ENCODE measurements at places on chromosomes 12 and 14.

DNA sequence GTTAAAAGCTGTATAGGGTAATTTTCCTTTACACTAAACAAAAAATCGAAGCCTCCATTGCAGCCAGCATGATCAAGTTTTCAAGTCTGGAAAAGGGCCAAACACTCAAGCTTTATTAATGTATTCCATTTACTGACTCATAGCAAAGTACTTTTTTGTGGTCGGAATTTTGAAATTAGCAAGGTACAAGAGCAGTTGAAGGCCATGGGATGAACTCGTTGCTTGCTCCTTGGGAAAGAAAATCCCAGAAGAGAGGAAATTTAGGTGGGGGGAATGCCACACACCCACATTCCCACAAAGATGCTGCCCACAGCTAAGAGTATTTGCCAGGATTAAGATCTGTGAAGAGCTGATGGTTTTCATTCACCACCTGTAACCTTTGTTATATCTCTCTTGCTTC, 333.7 kb downstream of the EGLN3 start:
- DNase-seq, result no peak

- DNase-seq, result no peak
Measured at GRCh38 chr12:94563286-94563685, 87.1 kb downstream of the TMCC3 start.

GRCh38 chr12:66497008-66497897, 181.6 kb downstream of the GRIP1 start:
- DNase-seq, result no peak

DNA sequence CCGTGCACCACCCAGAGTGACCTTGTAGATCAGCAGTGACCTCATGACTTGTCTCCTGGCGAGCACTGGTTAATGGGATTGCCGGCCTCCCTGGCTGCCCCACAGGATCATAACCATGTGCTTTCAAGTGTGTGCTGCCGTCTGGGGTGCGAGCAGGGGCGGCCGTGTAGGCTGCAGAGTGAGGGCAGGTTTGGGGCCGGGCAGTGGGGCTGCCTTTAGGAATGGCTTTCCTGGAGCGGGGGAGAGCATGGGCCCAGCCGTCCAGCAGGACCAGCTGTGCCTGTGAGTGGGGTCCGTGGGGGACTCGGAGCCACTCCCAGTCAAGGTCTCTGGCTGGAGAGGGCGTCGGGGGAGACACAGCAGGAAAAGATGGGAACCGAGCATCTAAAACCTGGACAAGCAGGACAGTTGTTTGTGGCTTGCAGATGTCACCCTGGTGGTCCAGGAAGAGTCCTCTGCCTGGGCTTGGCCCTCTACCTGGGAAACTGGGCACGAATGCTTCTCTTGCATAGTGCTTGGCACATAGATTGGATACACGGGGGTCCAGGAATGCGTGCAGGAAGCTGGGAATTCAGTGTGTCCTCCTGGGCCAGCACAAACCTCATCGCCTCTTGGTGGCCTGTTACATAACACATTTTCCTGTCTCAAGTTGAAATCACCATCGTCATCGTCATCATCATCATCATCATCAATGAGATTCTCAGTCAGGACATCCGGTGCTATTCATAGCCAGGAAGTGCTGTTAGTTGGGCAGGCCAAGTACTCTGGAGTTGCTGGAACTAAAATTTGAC, 96.0 kb downstream of the ADGRD1 start:
- no peak for DNase-seq

- no peak for DNase-seq
Measured at GRCh38 chr12:38880288-38880687, 25.1 kb downstream of the CPNE8 start.

DNA sequence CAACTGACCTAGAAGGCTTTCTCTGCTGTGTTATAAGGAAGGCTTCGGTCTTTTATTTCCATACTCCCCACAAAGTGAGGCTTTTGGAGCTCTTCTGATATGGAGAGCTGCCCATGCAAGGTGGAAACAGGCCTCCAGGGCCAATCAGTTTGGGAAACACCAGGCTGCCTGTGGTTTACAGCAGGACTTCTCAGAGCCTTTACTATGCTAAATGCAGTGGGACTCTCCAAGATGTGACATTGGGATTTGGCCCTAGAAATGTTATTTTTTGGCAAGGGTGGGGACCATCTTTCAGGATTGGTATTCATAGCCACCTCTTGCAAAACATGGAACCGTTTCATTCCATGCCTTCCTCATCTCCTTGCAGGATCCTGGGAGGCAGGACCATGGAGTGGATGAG, 3.7 kb downstream of the ACACB start:
- no peak for DNase-seq

GRCh38 chr14:56989359-56989758, 179.1 kb upstream of the OTX2 start:
- no peak for DNase-seq

GRCh38 chr12:85951823-85952222, 77.7 kb downstream of the NTS start:
- DNase-seq, result no peak

DNA sequence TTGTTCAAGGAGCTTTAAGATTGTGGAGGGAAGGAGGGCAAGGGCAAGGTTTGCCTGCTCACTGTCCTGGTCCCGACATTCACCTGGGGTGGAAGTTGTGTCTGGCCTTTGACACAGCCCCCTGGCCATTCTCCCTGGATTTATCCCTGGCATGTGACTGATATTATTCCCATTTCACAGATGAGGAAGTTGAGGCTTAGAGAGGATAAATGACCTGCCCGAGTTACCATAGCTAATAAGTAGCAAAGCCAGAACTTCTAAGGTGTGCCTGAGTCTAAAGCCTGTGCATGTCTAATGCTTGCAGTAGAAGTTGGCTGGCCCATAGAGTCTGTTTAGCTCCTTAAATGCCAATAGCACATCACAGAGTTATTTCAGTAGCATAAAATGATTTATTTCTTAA, 720 bp upstream of the FGF6 start:
- no peak for DNase-seq

DNA sequence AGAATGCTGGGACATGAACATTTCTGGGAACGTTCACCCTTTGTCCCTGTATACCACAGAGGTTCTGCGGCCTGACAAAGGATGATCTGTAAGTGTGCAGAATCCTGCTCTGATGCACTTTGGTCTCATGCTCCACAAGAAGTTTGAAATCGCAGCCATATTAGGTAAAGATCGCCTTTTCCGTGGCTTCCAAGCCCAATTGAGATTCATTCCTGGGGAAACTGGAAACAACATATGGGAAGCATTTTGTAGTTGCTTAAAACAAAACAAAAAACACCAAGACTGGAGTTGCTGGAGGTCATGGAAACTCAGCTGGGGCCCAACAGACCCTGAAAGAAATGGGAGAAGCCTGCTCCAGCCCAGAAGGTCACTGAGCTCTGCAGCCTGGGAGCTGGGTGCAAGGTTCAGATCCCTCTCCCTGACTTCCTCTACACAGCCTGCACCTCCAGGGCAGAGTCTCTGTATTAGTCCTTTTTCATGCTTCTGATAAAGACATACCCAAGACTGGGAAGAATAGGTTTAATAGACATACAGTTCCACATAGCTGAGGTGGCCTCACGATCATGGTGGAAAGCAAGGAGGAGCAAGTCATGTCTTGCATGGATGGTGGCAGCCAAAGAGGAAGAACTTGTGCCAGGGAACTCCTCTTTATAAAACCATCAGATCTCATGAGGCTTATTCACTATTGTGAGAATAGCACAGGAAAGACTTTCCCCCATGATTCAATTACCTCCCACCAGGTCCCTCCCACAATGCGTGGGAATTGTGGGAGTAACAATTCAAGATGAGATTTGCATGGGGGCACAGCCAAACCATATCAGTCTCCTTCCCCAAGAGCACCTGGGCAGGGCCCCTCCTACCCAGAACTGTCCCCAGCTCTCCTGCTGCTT, 60.8 kb upstream of the CHGA start:
- DNase-seq, result no peak

DNA sequence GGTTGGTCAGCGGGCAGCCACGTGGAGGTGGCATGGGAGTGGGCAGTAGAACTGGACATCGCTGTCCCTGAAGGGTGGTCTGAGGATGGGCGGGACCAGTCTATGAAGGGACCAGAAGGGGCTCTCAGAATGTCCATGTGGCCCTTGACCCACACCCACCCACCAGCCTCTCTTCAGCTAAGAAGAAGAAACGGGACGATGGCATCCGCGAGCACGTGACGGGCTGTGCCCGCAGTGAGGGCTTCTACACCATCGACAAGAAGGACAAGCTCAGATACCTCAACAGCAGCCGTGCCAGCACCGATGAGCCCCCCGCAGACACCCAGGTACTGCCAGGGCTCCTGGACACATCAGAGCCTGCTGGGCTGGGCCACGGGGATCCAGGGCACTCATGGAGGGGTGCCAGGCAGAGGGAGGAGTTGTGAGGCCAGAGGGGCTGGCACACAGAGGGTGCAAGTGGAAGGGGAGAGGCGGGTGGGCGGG, 21.3 kb downstream of the SETD1B start:
- no peak for DNase-seq

DNA sequence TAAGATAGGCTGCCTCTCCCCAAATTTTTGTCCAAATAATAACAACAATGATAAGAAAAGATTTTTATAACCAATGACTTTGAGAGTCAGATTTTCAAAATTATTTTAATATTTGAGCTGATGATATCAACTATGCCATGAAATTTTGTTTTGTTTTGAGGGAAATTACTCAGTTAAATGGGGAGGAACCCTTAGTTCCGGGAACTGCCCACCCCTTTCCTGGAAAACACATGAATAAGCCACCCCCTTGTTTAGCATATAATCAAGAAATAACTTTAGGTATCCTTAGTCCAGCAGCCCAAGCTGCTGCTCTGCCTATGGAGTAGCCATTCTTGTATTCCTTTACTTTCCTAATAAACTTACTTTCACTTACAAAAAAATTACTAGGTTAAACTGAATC, 61.4 kb downstream of the HMGA2 start:
- DNase-seq, result no peak

DNA sequence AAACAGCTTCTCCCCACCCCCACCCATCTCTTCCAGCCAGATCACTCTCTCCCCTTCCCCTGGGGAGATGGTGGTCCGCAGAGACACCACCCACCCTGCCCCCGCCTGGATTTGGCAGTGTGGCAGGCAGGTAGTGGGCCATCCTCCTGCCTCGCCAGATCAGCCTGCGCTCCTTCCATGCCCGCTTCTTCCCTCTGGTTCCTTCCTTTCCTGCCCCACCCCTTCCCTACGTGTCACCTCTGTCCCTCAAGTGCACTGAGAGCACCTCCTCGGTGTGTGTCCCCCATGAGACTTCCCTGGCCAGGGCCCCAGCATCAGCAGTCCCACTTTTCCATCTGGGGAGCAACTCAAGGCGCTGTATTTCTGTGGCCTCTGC, 632 bp downstream of the NYNRIN start:
- no peak for DNase-seq

DNA sequence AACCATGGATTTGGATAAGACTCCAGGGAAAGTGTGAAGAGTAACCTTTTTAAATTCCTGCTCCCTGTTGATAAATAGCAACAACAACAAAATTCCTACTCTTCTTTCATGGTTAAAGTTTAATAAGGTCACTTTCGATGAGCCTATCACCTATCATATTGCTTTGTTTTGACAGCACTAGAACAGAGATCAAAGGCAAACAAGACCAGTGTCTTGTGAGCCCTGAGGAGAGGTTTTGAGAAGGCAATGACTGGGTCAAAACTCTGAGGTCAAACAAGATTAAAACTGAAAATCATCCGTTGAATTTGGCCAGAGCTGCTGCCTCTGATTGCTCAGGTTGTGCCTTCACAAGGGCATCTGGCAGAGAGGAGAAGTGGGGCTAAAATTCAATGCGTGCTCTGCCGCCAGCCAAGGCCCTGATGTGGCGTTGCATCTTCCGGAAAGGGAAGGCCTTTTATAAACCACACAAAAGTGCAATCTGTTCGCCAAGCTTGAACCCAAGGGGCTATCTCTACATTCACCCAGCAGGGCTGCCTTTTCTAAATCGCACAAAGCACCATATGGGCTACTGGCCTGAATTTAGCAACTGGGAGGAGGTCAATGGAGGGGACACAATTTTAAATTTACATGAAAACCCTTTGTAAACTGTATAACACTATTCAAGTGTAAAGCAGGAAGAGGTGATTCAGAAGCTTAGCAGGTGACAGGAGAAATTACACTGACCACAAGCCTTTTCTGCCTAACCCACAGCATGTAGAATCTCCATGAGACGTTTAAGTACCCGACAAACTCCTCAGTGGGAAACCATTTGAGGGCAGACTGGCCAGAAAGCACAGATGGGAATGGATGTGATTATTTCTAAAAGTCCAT, 140.8 kb downstream of the DAD1 start:
- DNase-seq, result no peak

GRCh38 chr12:98291828-98292227, 223.6 kb upstream of the TMPO start:
- DNase-seq, result no peak

DNA sequence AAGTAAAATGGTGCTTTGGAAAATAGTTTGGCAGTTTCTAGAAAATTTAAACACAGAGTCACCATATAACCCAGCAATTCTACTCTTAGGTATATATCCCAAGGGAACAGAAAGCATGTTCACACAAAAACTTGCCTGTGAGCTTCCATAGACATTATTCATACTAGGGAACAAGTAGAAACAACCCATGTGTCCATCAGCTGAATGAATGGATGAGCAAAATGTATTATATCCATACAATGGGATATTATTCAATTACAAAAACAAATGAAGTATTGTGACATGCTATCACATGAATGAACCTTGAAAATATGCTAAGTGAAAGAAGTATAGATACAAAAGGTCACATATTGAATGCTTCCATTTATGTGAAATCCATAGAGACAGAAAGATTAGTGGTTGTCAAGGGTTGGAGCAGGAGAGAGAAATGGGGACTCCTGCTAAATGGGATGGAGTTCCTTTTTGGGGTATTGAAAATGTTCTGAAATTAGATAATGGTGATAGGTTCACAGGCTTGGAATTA, 7.9 kb downstream of the SLC10A1 start:
- DNase-seq, result no peak

DNA sequence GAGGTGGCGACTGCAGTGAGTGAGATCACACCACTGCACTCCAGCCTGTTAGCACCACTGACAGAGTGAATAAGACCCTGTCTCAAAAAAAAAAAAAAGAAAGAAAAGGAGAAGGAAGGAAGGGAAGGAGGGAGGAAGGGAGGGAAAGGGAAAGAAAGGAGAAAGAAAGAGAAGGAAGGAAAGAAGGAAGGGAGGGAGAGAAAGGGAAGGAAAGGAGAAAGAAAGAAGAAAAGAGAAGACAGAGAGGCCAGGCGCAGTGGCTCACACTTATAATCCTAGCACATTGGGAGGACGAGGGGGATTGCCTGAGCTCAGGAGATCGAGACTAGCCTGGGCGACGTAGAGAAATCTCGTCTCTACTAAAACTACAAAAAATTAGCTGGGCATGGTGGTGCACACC, 13.2 kb downstream of the DCAF5 start:
- no peak for DNase-seq

DNA sequence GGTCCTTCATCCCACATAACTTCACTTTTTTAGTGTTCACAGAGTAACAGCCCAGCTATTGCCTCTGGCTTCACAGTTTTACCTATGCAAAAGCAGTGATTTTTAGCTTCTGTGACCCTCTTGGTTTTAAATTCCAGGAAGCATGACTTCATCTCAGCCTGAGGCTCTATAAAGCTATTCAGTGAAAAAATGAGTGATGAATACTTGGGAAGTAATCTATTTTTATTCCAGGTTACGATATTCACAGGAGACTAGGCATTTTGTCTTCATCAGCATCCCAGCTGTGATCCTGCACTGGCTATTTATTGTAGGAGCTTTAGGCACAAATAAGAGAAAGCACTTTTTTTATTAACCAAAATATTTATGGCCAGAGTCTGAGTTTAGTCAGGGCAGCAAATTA, 164.8 kb downstream of the SNAPC1 start:
- no peak for DNase-seq
